ENCODE measurements at places on chromosomes 12 and 14.

- no peak for DNase-seq
These were observed 6.1 kb upstream of the GPR132 start for GRCh38 chr14:105071326-105071725.

DNA sequence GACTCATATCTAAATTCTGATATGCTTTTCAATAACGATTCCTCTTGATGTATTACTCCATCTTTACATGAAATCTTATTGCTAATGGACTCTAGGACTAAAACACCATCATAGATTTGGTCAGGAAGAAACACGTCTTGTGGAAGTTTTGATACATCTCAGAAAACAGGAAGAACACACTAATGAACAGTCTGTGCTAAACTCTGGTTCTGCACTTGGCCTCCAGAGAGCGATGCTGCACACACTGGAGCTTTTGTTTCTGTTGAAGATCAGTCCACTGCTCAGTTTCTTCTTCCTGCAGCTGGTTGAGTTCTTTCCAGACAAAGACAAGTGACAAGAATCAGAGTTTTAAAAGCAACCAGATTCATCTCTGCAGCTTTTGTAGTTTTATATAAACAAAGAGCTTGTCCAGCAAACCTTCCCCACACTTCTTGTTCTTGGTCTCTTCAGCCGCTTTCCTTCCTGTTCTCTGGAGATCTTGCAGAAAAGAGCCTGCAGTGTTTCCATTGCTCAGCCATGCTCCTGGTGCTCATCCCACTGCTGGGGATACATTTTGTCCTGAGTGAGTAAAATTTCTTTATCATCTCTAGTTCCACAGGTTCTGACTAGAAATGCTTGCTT, 229.1 kb upstream of the OR4E1 start:
- no peak for DNase-seq

DNA sequence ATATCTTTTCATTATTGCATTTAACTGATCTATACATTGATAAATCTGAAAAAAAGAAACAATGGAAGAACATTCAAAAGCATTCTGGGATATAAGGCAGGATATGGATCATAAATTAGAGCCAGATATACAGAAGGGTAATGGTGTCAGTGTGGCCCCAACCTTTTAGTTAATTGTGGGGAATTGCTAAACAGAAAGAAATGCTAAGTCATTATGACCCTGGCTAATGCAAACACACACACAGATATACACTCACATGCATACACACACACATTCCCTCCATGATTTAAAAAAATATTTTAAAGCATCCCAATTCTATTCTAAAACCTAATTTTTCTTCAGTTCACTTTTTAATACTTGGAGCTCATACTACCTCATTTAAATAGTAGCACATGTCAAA, 404.5 kb downstream of the BCAT1 start:
- no peak for DNase-seq

- DNase-seq: no peak
These were observed 156.4 kb downstream of the SYT1 start for GRCh38 chr12:79021021-79021420.

DNA sequence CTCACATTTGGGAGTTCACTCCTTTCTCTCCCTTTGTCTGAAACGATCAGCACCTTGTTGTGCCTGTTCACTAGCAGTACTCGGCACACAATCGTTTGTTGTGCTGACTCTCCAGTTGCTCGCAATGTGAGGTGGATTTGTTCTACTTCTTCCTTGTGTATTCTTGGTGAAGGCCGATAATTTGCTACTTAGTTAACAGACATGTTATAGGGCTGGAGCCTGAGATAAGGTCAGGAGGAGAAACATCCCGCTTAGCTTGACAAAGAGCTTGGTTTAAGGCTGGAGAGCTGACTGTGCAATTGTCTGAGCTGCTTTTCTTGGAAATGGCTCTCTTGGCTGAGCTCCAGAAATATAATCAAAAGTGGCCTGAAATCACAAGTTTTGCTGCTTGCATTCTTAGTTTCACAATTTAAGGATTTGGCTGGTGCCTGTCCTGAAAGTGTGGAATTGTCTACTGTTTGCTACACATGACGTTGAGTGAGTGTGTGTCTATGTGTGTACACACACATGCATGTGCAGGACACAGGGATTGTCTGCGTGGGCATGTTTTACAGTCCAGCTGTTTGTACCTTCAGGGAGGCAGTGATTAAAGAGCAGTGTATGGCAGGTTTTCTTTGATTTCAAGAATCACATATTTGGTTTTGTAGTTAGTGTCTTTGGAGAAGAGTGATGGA, 77.7 kb downstream of the ARF6 start:
- DNase-seq: no peak

DNA sequence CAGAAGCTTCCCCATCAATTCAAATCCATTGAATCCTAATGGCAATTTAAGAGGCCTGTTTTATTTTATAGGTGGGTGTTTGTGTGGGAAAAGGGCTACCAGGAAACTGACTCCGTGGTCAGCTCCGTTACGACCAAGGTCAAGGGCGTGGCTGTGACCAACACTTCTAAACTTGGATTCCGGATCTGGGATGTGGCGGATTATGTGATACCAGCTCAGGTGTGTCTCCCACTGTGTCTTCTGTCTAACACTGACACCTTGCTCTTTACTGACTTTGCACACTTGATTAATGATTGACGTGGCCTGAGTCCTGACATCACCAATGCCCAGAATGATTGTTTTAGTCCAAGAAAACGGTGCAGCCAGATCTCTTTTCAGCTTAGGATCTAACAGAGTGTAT, 7.1 kb downstream of the P2RX4 start:
- no peak for DNase-seq

DNA sequence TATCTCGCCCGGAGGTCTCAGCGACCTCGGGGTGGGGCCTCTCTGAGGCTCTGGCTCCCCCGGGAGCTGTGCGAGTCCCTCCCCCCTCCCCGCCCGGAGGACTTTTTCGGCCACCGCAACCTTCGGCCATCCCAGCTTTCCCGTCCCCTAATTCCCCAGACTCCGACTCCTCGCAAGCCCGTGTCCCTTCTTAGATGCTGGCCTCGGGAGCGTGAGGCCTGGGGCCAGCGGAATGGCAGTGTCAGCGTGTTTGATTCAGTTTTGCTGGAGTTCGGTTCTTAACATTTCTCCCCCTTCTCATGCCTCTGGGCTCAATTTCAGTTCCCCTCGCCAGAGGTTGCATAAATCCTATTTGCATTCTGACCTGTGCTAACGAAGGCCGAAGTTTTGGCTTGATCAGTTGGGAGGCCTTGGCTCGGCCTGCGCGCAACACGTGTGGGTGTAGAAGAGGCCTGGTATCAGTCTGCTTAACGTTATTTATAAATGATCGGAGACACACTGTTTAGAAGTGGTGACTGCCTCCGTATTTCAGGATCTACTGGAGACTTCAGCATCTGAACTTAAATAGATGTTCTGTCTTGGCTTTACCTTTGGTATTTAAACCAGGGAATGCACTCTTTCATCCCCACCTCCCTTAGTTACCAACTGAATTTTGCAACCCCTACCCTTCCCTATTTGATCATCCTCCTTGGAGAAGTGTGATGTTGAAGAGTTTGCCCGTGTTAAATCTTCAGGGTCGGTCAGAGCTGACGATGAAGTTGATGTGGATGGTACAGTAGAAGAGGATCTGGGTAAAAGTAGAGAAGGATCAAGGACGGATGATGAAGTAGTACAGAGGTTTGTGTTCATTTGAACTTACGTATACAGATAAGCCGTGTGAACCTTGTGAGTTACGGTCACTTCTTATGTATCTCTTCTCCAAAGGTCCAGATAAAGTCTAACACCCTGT, 851 bp downstream of the HSP90B1 start:
- DNase-seq: no peak

GRCh38 chr14:96040828-96041371, 1.7 kb downstream of the C14orf132 start:
- DNase-seq: no peak

DNA sequence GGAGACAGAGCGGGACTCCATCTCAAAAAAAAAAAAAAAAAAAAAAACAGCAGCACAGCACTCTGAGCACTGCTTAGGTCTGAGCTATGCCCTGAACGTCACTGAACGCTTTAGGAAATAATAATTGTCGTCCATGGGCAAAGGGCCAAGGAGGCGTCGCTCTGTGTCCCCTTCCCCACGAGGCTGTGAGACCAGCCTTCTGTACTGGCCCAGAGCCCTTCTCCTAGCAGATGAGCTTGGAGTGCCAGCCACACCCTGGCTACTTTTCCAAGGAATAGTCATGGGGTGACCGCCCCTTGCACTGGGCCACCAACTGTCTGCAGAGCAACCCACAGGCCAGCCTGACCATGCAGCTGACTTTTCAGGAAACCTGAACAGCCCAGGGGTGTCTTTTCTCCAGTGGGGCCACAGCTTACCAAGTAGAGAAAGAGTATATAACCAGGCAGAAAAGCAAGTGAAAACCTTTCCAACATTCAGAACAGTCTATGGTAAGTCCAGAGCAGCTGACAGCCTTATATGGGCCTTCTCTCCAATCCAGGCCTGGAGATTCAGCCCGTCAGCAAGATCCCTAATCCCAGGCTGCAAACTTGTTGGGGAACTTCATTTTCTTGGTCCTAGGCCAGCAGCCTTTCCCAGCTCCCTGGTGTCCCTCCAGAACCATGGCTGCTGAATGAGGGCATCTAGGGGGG, 28.5 kb downstream of the CD9 start:
- DNase-seq: no peak

DNA sequence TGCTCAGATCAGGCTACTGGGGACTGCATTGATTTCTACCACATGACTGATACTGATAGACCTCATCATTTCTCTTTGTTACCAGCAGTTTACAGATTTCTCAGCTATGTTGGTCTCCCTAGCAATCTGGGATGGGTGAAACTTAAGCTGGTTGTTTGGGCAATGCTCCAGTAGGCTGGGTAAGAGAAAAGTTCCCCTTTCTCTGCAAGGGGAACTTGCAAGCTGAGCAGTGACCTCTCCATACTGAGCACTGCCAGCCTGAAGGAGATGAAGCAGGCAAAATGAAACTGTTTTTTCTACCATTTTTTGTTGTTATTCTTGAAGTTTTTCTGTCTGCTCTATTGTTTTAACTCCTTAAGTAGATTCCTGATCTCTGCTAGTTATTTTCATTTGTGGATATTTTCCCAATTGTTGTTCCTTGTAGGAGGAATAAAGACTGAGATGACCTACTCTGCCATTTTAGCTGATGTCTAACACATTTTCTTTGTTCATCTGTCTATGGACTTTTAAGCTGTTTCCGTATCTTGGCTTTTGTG, 1.3 kb upstream of the OR4M1 start:
- no peak for DNase-seq

DNA sequence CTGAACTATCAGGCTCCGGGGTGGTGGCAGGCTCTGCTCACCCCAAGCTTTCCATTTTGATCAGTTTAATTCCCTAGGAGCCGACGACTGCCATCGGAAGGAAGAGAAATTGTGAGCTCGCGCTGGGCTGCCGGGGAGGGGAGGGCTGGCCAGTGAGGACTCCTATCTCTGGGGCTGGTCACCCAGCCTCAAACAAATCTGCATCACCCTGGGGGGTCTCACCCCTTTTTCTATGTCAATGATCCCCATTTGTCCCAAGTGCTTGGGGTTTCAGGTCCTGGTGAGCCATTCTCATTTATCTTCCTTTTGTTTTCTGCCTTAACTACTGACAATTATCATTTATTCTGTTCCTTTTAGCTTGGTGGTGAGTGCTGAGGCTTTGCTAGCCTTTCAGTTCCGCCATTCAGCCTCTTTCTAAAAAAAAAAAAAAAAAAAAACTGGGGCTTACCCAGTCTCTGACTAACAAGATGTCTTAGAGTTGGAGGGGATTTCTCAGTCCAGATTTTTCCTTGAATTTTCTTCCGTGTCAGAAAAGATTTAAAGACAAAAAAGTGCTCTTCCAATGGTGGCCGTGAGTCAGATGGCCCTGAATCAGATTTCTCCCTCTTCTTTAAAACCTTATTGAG, 22.8 kb upstream of the USP44 start:
- no peak for DNase-seq

DNA sequence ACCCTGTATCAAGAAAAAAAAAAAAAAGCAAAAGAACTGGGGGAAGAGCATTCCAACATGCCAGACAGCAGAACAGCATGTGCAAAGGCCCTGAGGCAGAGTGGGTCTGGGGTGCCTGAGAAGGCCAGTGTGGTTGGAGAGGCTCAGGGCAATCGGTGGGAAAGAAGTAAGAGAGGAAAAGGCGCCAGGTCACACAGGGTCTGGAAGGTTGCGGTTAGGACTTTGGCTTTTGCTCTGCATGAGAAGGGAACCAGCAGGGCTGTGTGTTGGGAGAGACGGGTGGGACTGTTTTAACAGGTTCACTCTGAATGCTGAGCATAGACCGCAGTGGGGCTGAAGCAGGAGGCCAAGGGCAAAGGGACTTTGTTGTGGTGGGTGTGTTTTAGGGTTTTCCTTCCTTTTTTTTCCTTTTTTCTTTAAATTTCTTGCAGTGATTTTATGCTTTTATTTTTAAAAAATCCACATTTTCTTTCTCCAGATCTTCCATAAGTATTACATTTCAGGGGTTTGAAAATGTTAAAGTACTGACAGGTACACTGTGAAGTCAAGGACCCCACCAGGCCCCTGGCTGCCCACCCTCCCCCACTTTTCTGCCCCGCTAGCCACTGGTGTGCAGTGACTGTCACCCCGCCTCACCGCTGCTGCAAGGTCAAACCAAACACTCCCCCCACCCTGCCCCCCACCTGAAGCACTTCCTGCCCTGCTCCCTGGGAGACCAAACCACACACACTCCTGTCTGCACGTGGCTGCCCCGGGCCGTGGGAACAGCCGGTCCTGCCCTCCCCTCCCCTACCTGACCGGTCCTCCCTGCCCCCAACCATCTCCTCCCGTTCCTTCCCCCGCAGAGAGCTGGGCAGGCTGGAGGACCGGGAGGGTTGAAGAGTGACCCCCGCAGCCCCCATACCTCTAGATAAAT, 30.0 kb downstream of the DTX1 start:
- DNase-seq: no peak

- DNase-seq: no peak
These were observed 5.5 kb upstream of the KRT84 start for GRCh38 chr12:52390739-52391617.

DNA sequence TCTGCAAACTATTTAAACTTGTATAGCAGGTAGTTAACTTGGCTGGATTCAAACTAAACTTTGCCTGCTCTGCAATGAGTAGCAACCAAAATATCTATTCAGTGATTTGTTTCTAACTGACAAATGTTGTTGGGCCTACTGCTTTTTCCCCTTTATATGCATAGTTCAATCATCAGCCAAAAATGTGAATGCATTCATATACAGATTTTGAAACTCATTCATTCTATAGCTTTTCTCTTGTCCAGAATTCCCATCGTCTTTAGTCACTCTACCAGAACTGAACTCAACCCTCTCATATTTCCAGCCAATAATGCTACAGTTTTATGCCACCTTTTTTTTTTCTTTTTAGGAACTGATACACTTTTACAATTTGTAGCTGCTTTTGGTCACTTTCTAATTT, 599.8 kb downstream of the RPL10L start:
- DNase-seq: no peak

- no peak for DNase-seq
These were observed 86.7 kb upstream of the ESRRB start for GRCh38 chr14:76289276-76289675.

DNA sequence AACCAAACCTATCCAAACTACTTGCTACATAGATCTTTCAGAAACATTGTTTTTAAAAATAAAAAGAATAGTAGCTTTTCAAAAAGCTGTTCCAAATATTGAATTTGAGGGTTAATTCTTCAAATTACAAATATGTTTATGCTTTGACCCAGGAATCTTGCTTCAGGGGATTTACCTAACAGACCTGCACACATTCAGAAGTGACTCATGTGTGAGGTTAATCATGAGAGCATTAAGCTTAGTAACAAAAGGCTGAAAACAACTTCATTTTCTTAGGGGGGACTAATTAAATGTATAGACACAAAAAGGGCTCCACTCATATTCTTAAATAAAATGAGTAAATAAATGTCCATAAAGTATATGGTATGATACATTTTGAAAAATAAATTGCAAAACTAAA, 672.4 kb upstream of the FLRT2 start:
- DNase-seq: no peak

GRCh38 chr14:91394105-91395081, 23.2 kb downstream of the CCDC88C start:
- DNase-seq: no peak
